ENCODE measurements at places on chromosomes 6 and 20.

GRCh38 chr6:15425947-15426346, 180.1 kb downstream of the JARID2 start:
- no peak for DNase-seq

- no peak for DNase-seq
These were observed 70.4 kb upstream of the SYNJ2 start for GRCh38 chr6:157911278-157911677.

GRCh38 chr6:148830614-148831013, 83.8 kb downstream of the UST start:
- no peak for DNase-seq

DNA sequence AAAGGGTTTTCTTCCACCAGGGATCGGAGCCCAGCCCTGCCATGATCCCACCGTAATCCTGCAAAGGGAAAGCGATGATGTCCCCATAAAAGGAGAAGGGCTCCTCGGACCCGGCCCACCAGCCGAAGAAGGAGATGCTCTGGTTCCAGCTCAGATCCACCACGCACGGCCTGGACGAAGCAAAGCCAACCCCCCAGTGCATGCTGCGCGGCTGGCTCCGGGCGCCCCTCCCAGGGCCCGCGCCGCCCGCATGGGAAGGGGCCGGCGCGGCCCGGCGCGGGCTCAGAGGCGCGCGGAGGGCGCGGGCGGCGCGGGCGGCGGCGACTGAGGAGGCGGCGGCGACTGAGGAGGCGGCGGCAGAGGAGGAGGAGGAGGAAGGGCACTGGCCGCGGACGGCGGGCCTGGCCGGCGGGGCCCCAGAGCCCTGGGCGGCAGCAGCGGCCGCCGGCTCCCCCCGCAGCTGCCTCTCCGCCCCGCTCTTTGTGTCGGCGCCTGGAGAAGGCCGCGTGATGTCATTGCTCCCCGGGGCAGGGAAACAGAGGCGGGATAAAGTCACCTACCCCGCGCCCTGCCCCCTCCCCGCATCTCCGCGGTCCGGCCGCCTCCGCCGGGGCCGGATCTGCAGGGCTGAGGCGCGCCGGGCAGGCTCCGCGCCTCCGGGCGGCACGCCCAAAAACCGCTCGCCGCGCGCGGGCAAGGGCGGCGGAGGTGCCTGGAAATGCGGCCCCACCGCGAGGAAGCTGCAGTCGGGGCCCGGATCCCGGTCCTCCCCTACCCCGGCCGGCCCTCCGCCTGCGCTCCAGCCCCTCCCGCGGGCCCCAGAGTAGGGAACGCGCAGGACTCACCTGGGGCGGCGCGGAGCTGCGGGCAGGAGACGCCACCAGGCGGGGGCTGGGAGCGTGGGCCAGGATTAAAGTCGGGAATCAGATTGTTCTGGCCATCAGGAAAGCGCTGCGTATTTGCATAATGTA, at the start of gene FAXC:
TSS of gene FAXC (minus strand) at position 504 of the 971 bp plus-strand sequence. CDS start at position 202, 302 bp downstream.
- DNase-seq = peak; percentile 72

GRCh38 chr20:59948212-59948611, 8.0 kb downstream of the FAM217B start:
- no peak for DNase-seq

GRCh38 chr6:41051873-41052272, 1.1 kb upstream of the APOBEC2 start:
- DNase-seq = no peak

Data from NCI-H1930 (cell line).